Right ventricle myocardium superior (tissue), 1 donor: ENCODE measurements at places on chromosomes 4 and X. TPM values are rescaled to one million over a fixed set of nuclear protein-coding genes. Genes with fewer than 3 reads are reported as not detected.

- peak; percentile 48 for DNase-seq
Measured at GRCh38 chr4:183658362-183659028, 490 bp downstream of the RWDD4 start.

DNA sequence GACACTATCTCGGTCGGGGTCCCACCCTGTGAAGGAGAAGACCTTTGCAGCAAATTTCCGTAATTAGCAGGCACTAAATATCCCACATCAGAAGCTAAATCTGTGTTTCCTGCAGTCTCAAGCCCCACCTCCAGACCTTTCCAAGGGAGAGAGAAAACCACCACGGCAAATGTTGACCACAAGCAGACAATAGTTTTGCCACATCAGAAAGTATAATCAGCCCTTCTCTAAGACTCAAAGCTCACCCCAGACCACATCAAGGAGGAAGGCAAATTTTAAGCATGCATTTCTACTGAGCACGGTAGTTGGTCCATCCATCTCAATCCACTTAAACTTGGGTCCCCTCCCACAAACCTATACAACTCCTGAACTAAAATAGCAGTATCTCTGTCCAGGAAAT lies 398.5 kb downstream of the GPM6A start:
- no peak for DNase-seq

The C1QTNF7 gene
- 1.9 TPM for total RNA-seq

- DNase-seq: no peak
Measured at GRCh38 chrX:147180886-147181285, 366.3 kb upstream of the CXorf51A start.

- no peak for DNase-seq
Measured at GRCh38 chr4:22099896-22100295, 151.3 kb upstream of the KCNIP4 start.
